ENCODE measurements at places on chromosomes 2 and 18.

DNA sequence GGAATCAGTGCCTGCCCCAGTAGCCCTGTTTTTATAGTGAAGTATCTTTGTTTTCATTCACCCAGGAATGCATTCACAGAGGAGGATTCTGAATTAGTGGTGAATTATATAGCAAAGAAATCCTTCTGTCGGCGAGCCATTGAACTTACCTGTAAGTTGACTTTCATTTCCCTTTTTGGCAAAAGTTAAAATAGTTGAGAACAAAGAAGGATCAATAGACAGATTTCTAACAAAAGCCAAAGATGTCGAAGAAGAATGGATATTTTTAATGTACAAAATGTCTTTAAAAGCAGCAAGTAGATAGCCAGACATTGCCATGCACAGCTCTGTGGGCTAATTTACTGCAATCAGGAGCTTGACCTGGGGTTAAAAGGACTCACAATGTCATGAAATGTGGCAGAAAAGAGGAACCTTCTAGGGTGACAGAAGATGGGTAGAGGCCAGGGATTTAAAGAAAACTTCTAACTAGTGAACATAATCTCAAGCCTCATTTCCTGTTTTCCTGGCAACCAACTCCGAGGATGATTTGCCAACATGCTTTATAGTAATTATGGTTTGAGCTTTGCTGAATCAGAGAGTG, 53.8 kb upstream of the TMEM87B start:
- DNase-seq: no peak

DNA sequence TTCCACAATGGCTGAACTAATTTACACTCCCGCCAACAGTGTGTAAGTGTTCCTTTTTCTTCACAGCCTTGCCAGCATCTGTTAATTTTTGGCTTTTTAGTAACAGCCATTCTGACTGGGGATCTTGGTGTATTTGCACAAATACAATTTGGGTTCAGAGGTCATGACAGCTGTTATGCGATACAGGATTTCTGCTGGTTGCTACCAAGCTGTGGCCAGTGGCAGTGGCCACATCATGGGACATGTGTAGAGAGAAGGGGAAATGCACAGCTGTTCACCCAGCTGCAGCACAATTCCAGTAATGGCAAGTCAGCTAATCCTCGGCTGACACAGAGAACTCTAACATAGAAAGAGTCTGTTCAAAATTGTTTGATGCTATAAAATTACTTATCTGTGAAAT, 21.0 kb upstream of the SELENOI start:
- DNase-seq: no peak

GRCh38 chr2:18824325-18824790, 235.0 kb upstream of the NT5C1B start:
- no peak for DNase-seq

- DNase-seq: no peak
Observed at GRCh38 chr2:148607566-148607965, 37.0 kb upstream of the EPC2 start.

GRCh38 chr2:21228041-21228895, 104.5 kb downstream of the TDRD15 start:
- DNase-seq: no peak

- DNase-seq: no peak
Observed at GRCh38 chr2:230226051-230226551, 565 bp downstream of the SP140 start.

DNA sequence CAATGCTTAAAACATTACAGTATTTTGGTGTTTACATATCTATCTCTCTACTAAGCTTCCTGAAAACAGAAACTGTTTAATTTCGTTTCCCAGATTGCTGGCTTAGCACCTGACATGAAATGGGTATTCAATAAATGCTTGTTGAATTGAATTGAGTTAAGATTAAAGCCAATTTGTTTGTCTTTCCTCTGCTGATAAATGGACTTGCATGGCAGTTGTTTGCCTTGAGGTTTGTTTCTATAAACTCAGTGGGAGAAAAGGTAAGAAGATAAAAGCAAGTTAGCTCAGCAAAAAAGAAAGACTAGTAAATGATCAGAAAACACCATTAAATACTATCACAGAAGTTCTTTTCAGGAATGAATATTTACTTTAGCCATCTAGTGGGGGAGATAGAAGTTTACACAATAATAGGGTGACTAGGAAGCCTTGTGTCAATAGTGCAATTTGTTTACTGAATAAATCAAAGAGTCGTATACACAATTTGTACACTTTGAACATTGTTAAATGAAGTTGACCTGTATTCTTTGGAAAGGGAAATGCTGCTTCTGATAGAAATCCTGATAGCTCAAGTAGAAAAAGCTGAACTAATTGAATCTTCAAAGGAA, 754.5 kb upstream of the FAM98A start:
- no peak for DNase-seq

- no peak for DNase-seq
Observed at GRCh38 chr2:190505696-190506095, 28.8 kb downstream of the NEMP2 start.

DNA sequence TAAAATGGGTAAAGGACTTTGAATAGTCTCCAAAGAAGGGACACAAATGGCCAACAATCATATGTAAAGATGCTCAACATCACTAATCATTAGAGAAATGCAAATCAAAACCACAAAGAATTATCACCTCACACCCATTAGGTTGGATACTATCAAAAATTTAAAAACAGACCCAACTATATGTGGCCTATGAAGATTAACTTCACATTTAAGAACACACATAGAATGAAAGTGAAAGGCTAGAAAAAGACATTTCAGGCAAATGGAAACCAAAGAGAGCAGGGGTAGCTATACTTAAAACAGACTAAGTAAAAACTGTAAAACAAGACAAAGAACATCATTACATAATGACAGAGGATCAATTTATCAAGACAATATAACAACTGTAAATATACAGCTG, 53.5 kb upstream of the ASPRV1 start:
- DNase-seq: no peak

- no peak for DNase-seq
Observed at GRCh38 chr2:102149644-102150455, 7.3 kb downstream of the IL1R1 start.

- DNase-seq: no peak
Observed at GRCh38 chr2:236607471-236608187, 38.0 kb downstream of the ACKR3 start.

DNA sequence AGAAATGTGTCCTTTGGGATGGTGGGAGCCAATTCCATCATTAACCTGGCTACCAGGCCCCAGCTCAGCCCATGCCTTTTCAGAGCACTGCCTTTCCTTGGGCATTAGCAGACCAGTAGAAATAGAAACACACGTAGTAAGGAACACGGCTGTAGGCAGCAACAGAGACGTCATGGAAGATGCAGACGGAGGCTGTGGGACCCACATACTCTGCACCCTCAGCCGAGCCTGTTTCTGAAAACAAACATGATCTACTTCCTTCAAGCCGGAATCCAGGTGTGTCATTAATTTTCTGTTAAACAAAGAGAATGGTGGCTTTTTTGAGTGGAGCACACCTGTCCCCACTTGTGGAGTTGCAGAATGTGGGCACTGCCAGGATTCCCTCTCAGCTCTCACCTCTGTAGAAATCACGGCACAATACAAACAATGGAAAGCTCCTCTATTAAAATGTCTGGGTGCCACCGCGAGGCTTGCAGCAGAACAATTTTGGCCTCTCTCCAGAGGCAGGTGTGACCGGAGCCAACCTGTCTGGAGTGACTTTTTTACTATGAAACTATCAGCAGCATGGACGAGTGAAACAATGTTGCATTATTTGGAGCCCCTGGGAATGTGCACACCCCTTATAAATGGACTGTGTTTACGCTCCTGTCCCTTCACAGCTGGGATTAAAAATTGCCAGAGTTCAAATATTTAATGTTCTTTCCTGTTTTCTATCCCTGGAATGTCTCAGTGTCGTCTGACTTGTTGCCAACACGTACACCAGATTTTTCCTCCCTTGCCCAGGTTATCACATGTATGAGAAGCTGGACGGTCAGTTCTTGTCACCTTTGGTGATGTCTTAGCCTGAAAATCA, 31.7 kb downstream of the SPP2 start:
- DNase-seq: no peak

DNA sequence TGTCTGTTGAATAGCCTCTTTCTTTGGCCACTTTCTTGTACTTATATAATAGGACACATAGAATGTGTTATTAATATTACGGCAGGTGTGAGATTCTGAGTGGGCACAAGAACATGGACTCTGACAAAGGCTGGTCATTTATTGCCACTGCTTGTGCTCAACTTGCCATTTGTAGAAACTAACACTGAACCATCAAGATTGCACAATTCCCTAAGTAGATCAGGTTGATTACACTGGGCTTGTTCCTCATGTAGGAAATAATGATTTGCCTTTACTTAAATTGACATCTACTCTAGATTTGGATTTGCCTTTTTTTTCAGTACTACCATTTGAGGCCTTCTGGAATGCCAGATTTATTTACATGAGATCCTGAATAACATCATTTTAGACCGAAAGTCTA, 342.7 kb upstream of the CWC22 start:
- DNase-seq: no peak

DNA sequence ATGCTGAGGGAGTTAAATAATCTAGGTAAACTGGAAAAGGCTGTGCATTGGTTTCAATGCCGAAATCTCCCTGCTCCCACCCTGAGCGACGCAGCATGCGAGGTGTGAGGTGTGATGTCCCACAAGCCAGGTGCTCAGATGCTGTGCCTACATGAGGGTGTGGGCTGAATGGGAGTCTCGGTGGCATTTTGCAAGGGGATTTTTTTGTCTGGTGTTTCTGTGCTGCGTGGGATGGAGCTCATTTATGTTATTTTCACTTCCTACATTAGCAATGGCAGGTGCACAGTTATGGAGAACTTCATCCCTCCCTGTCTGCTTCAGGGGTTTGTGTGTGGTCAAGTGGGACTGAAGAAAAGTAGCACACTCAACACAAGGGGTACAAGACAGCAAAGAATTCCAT, 110.2 kb upstream of the CCDC68 start:
- no peak for DNase-seq

DNA sequence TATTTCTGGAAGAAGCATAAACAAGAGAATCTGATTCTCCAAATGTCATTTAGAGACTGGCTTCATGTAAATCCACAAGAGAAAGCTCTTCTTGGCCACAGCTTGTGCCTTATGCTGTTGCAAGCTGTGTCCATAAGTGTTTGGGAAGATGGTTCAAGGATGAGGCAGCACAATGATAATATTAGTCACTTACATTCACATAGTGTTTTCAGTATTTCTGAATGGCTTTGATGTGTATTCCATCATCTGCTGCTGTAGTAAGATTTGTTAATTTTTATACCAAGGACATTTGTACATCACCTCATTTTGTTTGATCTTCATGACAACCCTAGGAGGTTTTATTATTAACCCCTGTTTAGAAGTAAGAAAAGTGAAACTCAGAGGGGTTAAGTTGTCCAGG, 29.9 kb downstream of the CREG2 start:
- no peak for DNase-seq

DNA sequence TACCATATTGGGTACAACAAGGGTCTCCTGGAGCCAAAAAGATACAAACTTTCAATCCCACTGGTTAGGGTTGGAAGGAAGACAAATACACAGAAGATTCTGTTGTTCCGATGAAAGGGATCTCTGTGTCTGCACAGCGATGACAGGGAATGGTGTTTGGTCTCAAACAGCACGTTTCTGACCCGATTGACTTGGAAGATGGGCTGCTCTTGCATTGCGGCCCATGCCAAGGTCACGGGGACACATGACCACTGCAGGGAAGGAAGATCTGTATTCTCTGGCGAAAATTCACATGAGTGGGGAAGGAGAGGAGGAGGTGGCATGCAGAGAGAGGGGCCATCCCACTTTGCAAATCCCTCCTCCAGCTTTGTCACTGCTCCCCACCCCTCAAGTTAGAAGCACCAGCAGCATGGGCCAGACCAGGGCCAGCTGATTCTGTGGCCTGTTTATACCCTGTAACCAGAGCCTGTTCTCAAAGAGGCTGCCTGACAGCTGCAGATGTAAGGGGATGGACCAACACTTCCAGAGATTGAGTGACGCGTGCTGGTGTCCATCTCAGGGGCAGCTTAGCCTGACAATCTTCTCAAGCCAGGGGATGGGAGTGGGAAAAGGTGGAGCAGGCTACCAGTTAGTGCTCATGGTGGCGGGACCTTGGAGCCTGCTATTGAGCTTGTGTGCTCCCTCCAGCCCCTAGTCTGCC, 57.2 kb downstream of the TNP1 start:
- no peak for DNase-seq

- no peak for DNase-seq
Observed at GRCh38 chr2:222293660-222294630, 4.9 kb downstream of the PAX3 start.

DNA sequence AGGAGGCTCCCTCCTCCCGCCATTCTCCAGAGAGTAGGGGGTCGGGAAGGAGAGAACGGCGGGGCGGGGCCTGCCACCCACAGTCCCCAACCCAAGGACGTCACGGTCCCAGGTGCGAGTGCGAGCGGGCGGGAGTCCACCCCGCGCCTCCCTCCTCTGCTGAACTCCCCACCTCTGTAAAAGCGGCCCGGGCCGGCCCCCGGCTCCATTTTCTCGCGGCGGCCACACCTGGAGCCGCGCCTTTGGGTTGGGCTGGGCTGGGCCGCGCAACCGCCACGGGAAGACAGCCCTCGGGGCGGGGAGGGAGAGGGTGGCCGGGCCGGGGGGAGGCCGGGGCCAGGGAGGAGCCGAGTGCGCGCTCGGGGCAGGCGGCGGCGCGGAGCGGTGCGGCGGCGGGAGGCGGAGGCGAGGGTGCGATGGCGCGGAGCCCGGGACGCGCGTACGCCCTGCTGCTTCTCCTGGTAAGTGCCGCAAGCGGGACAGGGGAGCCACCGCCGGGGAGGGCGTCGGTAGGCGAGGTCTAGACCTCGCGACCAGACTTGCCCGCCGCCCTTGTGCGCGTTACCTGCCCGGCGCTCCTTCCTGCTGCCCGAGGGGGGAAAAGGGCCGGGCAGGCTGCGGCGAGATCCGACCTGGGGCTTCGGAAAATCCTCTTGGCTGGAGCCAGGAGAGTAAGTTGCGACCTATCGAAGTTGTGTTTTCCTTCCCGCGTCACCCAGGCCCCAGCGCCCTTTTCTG, at the start of gene DSG2:
Gene DSG2, plus strand, starts transcription at position 342 of the 738 bp plus-strand sequence. Its CDS starts 75 bp downstream, at position 417.
- no peak for DNase-seq

Data from stimulated activated CD4-positive, alpha-beta T cell treated with anti-CD3 and anti-CD28 coated beads, Interleukin-1b, Interleukin-23, amount 100 ng/mL, for 1 hour (primary cell).